ENCODE measurements at places on chromosomes 7 and 10.
A peak's percentile ranks its signal among the peaks of the same experiment; 100 is the strongest.

DNA sequence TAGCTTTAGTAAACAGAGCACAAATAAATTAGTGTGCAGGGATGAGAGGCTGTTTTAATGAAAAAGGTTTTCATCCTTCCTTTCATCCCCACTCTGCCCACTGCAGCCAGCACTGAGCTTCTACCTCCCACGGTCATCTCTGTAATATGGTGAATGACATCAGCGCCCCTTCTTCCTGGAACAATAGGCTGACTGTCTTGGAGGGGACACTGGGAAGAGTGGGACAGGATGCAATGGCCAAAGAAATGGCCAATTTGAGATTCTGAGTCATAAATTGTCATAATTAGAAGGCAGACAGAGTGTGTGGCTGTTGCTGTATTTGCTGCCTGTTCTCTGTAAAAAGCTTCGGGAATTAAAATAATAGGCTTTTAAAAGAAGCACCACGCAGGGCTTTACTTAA lies 126.7 kb upstream of the CALN1 start:
- DNase-seq, result no peak

- DNase-seq, result no peak
Measured at GRCh38 chr7:2974093-2974819, 69.4 kb downstream of the CARD11 start.

- DNase-seq, result no peak
Measured at GRCh38 chr10:5544216-5544805, 19.6 kb downstream of the CALML3 start.

- no peak for DNase-seq
Measured at GRCh38 chr7:44727937-44728262, 20.7 kb upstream of the ZMIZ2 start.

DNA sequence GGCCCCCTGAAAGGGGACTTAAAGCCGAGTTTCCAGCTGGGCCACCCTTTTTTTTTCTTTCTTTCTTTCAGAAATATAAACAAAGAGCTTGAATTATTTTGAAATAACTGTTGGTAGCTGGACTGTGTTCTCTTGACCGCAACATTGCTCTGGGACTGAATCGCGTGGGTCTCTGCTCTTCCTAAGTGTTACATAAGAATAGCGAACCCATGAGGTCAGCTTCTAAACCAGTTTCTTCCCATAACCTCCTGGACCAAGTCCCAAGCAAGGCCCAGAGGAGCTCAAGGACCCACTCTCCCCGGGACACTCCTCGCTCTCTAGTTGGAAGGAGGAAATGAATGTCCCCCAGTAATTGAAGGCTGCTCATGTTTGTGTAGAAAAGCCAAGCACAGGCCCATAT lies 91.1 kb downstream of the CXCL12 start:
- no peak for DNase-seq

- DNase-seq, result no peak
Measured at GRCh38 chr7:74115326-74115725, 31.7 kb downstream of the LIMK1 start.

- no peak for DNase-seq
Measured at GRCh38 chr10:70541736-70542564, 60.6 kb downstream of the PRF1 start.

- no peak for DNase-seq
Measured at GRCh38 chr7:109956916-109957315, 1134.0 kb upstream of the LRRN3 start.

GRCh38 chr10:126518218-126519080 lies 130.2 kb upstream of the ADAM12 start:
- DNase-seq, result no peak

GRCh38 chr7:69199041-69199440 lies 399.2 kb upstream of the AUTS2 start:
- DNase-seq, result no peak

- DNase-seq, result no peak
Measured at GRCh38 chr10:85863301-85864172, 503.1 kb downstream of the GRID1 start.

DNA sequence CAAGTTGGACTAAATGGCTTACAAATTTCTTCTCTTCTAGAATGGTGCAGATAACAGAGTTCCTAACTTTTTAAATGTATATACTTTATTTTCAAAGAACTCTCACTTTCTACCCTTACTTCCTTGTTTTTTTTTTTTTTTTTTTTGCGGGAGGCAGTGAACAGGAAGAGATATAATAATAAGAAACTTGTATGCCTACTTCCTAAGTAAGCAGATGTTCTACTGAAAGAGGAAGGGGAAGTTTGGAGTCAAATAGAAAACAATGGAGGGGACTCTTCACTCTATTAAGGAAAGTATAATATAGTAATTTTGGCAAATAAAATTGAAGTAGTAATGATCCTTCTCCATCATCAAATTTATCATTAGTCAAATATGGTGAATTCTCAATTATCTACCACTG lies 754.0 kb downstream of the KCNMA1 start:
- DNase-seq, result no peak

DNA sequence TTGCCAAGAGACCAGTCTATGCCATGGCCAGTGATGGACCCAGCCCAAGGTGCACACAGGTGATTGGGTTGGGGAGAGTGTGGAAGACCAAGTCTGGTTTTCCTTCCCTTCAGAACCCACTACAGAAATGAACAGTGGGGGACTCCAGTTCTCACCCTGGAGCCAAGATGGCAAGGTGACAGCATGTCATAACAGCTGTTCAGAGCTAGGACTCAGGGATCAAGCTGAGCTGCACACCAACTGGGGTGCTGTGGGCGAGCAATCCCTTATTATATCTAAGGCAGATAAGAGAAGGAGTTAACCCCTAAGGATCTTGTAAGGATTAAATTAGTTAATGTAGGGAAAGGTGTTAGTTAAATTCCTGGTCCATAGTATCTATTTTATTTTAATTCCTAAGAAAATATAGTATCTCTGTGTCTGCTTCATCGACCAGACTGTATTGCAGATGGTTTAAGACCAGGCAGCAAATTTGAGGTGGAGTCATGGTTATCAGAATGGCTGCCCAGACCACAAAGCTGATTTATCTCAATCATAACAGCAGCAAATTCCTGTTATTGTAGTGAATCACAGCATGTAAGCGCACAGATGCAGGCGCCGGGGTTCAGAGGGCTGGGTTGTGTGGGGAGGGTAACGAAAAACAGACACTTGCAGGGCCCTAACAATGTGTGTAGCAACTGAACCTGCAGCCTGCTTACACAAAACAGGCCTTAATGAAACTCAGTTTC lies 208.7 kb upstream of the ZNF32 start:
- DNase-seq, result no peak

- no peak for DNase-seq
Measured at GRCh38 chr7:20064974-20065862, 152.0 kb downstream of the MACC1 start.

DNA sequence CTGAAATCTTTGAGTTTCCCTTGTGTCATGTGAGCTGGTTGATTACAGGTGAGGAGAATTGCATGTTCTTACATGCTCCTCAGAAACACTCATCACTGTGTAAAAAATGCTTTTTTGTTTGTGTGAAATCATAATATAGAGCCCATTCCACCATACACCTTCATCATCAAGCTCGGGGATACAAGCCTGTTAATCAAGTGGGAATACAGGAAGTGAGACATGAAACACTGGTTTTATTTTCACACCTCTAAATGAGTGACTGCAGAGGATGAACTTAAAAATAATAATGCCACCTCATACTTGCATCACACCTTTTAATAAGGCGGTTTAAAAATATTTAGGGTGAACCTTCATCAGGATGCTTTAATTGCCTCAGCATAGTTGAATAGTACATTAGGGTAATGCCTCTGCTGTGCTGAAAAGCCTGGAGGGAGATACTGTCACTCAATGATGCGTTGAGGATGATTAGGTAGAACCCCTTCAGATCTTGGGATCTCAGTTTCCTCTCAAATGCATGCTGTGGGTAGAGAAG lies 164.6 kb downstream of the AUTS2 start:
- no peak for DNase-seq

DNA sequence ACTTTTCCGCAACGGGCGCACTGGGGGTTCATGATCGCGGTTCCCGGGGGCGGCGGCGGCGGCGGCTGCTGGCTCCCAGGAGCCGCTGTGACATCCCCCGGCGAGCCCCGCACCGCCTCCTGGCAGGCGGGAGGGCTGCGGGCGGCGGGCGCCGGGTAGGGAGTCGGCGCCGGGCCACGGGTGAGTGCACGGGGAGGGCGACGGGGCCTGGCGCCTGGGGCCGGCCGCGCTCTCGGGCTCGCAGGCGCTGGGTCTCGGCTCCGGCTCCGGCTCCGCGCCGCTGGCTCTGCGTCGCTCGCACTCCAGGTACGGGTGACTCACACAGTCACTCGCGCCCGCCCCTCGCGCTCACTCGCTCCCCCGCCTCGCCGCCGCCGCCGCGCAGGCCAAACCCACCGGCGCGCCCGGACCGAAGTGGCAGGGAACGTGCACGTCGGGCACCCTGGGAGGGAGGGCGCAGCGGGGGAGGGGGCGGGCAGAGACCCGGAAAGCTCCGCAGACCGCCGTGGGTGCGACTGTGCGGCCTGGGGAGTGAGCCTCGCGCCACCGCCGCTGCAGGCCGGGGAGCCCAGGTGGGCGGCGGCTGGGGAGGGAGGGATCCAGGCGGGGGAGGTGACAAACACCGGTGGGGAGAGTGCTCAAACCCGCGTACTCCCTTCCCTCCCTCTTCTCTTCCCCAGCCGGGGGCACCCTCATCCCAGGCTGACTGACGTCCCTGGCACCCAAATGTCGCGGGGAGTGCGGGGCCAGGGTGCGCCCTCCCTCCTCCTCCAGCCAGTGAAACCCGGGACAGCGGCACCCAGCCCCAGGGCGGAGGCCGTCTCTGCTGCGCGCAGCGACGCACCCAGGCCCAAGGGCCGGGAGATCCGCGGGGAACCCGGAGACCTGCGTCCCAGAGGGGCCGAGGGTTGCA lies 276.9 kb upstream of the NEBL start:
- peak; percentile 37 for DNase-seq

DNA sequence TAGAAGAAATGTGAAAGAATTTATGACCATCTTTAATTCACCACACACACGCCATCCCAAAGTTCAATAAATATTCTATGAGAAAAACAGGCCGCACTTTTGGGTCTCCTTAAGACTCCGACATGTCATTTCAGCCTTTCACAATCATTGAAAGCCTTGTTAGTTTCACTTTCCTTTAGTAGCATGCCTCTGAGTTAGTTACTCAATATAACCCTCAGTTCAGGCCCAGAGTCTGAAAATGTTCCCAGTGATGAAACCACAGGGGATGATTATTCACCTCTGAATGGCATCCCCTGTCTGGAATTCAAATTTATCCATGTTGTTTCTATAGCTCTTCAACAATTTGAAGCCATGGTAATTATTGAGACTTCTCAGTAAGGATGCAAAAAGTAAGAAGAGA lies 278.1 kb upstream of the NRP1 start:
- peak; percentile 28 for DNase-seq

DNA sequence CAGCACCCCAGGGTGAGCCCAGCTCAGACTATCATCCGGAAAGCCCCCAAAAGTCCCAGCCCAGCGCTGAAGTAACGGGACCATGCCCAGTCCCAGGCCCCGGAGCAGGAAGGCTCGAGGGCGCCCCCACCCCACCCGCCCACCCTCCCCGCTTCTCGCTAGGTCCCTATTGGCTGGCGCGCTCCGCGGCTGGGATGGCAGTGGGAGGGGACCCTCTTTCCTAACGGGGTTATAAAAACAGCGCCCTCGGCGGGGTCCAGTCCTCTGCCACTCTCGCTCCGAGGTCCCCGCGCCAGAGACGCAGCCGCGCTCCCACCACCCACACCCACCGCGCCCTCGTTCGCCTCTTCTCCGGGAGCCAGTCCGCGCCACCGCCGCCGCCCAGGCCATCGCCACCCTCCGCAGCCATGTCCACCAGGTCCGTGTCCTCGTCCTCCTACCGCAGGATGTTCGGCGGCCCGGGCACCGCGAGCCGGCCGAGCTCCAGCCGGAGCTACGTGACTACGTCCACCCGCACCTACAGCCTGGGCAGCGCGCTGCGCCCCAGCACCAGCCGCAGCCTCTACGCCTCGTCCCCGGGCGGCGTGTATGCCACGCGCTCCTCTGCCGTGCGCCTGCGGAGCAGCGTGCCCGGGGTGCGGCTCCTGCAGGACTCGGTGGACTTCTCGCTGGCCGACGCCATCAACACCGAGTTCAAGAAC lies 1.1 kb downstream of the VIM start:
- peak; percentile 39 for DNase-seq

DNA sequence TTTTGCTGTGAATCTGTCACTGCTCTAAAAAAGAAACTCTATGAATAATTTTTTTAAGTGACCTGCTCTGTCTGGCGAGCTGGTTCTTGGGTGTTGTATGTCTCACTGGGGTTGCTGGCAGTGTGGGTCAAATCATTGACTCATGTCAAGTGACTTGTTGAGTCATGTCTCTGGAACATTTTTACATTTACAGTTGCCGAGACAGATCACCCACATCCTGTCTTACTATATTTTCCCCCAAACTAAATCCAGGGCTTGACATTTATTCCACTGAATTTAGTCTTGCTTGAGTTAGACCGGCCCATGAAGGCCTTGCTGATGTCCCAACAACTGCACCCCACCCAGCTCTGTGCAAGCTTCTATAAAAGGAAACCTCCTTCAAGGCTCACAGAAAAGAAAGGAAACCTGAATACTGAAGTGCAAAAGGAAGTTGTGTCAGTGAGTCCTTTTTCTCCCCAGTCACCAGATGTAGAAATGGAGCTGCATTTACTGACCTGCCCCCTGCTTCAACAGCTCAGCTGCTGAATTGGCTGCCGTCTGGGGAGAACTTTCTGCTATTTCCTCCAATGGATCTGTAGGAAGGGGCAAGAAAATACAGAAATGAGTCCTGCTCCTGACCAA lies 290.3 kb downstream of the TNS3 start:
- DNase-seq, result no peak

- DNase-seq, result no peak
Measured at GRCh38 chr10:125373546-125373945, 213.2 kb upstream of the CTBP2 start.

DNA sequence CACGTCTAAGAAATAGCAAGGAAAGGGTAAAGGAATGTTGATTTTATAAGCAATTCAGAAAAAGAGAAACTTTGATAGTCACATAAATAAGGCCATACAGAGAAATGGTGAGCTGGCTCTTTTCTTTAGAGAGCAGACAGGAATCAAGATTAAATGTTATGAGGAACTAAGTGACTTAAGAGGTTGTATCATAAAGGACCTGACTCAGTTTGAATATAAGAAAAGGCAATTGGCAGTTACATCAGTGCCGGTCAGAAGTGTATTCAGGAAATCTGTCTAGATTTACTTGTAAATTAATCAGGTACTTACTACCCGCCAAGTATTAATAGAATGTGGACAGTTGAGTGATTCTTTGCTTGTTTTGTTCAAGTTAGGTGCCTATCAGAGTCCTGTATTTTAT lies 2.1 kb downstream of the MRPL32 start:
- DNase-seq, result no peak

DNA sequence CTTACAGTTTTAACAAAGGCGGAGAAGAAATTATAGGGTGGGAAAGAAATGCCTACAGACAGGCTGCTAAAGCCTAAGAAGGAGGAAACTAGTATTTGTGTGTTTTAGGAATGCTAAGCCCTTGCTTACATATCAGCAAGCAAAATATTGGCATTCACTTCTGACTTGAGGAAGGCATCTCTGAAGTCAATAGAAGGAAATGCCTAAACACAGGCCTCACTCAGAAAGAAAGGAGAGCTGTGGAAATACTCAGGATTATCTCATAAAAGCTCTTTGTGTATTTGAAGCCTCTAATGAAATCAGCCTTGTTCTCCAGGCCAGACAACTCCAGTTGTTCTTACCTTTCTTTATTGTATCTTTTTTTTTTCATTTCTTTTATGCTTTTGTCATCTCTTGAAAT lies 158.0 kb downstream of the AUTS2 start:
- no peak for DNase-seq
